ENCODE measurements at places on chromosomes 11 and 22.

- no peak for DNase-seq
These were observed 194.5 kb downstream of the NAV2 start for GRCh38 chr11:19907008-19907579.

DNA sequence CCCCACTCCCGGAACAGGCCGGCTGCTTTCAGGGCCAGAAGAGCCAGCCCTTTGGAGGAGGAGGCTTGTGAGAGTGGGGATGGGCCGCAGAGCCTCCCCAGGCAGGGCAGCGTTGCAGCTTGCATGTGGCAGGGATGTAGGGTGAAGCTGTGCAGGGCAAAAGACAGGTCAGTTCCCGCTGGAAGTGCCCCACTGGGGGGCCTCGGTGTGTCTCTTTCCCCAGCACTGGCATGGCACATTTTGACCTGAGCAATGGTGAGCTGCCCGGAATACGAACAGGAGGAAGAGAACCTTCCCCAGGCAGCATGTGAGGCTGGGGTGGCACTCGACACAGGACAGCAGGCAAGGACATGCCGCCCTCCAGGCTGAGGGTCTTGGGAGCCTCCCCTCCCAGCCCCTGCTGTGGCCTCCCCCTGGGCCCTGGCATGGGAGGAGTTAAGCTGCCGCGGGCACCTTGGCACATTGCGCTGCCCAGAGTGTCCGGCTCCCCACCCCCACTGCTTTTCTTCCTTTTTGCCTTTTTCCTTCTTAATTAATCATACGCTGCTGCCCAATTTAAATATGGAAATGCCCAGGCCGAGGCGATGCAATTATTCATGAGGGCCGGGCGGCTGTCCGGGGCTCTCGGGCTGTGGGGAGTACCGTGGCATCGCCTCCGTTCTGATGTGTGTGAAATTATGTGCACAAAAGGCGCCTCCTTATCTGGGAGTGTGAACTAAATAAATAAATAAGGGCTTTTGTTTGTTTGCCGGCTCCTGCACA, 76.0 kb upstream of the WNT7B start:
- DNase-seq = no peak

DNA sequence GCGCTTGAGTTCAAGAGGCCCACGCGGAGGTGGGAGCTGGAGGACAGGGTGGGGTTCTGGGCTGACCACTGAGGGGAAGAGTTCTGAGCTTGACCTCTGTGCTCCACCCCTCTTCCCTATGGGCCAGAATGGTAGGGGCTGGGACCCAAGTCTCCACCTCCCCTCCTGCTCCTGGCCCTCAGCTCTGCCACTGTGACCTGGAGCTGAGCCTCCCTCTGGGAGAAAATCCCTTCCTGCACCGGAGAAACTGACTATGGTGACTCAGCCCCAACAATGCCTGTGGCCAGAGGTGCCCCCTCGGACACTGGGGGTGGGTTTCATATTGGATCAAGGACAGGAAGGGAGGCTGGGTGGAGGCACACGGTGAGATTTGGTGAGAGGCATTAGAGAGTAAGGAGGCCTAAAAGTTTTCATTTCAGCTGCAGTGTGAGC, 23.0 kb downstream of the RELT start:
- DNase-seq = no peak

DNA sequence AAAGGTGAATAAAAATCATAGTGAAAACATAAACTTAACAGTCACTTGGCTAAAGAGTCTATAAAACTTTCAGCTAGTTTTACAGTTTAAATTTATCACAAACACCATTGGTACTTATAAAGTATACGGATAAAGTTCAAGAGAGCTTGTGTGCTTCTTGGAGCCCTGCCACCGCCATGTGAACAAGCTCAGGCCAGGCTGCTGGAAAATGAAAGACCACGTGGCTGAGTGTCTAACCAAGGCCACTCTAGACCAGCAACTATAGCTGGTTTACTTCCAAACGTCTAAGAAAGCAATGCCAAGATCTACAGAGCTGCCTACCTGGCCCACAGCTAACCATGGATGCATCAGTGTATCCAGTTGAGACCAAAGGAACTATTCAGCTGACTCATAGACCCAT, 66.3 kb upstream of the API5 start:
- DNase-seq = no peak

DNA sequence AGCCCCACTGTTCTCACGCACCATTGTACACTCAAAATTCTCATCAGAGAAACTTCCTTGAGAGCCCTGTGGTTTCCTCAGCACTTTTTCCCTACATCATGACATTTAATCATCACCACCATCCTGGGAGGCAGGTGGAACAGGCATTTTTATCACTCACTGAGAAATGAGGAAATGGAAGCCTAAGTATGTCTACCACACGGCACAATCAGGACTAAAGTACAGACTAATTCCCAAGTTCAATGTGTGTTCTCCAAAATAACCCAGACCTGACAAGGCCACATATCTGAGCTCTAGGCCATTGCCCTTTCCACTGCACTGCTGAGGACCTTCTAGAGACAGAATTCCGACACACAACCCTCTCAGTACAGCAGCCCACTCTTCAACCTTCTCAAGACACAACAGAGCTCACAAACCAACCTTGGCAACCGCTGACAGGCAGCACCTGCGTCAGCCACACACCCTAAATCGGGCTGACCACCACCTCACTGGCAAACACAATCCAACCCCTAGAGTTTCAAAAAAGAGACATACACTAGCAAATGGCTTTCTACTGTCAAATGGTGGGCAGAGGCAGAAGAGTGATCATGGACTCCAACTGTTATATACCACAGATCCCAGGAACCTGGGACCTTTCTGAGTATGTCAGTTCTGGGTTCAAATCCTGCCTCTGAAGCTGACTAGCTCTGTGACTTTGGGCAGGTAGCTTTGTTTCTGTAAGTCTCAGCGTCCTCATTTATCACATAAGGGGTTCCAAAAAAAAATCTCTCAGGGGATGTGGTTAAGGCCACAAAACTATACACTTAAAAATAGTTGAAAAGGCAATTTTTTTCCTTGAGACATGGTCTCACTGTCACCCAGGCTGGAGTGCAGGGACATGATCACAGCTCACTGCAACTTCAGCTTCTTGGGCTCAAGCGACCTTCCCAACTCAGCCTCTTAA, 16.3 kb downstream of the SMCO4 start:
- DNase-seq = no peak

DNA sequence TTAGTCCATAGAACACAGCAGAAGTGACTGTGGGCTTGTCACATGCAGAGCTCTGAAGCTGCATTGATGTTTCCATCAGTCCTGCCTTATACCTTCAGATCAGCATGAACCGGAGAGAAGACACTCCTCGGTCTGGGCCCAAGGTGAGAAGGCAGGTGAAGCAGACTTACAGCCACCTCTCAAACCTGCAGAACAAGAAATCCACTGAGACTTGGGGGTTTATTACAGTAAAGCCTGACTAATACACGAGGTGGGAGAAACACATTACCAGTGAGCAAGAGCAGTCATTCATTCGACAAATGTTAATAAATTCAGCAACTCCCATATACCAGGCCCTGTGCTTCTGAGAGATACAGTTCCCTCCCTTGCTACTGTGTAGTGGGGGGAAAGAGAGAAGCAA, 279.0 kb downstream of the DDX10 start:
- DNase-seq = no peak

DNA sequence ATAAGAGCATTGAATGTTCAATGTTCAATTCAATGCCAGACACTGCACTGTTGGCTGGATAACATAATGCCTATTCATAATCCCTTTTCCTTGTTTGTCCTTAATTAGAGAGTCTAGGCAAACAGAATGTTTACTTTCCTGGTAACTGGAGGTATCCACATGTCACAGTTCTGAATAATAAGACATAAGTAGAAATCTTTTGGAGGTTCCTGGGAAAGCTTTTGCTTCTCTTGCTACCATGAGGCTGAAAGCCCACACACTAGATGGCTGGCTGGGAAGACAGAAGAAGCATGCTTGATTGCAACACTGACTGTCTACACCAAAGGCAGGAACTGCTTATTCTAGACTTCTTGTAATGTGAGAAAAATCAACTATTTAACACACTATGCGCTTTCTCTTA, 79.5 kb downstream of the GAB2 start:
- no peak for DNase-seq

GRCh38 chr11:126007238-126007637, 55.4 kb downstream of the CDON start:
- DNase-seq = no peak

GRCh38 chr11:65778431-65778900, 2.3 kb downstream of the AP5B1 start:
- DNase-seq = no peak

DNA sequence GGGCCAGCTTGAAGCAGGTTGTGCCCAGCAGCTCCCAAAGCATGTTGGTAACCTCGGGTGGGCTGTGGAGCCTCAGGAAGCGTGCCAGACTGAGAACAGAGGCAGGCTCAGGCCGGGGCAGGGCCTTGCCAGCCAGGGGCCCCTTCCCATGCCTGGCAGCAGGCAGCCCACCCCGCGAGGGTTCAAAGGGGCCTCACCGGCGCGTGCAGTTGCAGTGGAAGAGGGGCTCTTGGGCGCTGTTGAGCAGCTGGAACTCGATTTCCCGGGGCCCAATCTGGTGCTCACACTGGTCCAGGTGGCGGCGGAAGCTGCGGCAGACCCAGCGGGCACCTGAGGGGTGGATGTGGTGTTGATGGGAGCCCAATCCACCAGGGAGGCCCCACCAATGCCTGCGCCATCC, 3.6 kb downstream of the PLA2G3 start:
- DNase-seq = no peak

DNA sequence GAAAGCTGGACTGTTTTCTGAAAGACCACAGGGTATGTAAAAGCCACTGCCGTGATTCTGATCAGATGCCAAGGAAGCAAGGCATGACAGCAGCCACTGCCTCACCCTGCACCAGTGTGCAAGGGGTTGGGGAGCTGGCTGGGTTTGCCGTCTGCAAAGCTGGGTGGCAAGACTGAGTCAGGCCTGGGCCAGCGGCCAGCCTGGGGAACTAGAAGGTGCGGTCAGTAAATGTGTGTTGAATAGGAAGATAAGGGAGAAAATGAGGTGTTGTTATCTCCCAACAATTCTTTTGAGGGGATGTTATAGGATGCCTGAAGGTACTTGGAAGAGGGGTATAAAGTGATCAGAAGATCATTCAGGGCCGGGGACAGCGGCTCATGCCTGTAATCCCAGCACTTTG, 8.0 kb downstream of the VSTM5 start:
- DNase-seq = no peak
